ENCODE measurements at places on chromosomes 13 and 19.

- no peak for DNase-seq
These were observed 225.4 kb downstream of the PCCA start for GRCh38 chr13:100314132-100314910.

- no peak for DNase-seq
These were observed 2459.4 kb downstream of the PCDH9 start for GRCh38 chr13:64770743-64771142.

DNA sequence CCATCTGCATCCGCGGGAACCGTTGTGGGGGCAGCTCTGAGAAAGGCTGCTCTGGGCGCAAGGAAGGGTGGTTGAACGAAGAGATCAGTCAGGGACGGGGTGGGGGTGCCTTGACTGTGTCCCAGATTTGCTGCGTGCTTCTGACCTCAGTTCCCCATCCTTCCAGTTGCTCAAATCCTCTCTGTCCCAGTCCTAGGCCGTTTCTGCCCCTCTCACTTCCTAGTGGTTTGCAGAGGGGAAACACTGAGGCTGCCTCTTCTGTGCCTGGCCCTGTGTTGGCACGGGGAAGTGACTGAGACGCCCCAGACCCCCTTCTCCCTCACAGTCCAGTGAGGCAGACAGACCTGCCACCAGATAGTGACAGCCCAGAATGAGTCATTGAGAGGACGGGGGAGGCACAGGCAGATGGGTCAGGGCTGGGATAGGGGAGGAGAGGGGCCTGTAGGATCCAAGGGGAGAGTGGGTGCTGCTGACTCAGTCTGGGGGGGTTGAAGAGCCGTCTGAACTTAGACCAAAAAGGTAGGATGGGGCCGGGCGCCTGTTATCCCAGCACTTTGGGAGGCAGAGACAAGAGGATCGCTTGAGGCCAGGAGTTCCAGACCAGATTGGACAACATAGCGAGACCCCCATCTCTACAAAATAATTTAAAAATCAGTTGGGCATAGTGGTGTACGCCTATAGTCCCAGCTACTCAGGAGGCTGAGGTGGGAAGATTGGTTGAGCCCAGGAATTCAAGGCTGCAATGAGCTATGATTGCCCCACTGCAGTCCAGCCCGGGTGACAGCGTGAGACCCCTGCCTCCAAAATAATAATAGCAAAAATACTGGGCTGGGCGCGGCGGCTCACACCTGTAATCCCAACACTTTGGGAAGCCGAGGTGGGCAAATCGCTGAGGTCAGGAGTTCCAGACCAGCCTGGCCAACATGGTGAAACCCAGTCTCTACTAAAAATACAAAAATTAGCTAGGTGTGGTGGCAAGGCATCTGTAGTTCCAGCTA, 26.5 kb downstream of the NUMBL start:
- DNase-seq = no peak

DNA sequence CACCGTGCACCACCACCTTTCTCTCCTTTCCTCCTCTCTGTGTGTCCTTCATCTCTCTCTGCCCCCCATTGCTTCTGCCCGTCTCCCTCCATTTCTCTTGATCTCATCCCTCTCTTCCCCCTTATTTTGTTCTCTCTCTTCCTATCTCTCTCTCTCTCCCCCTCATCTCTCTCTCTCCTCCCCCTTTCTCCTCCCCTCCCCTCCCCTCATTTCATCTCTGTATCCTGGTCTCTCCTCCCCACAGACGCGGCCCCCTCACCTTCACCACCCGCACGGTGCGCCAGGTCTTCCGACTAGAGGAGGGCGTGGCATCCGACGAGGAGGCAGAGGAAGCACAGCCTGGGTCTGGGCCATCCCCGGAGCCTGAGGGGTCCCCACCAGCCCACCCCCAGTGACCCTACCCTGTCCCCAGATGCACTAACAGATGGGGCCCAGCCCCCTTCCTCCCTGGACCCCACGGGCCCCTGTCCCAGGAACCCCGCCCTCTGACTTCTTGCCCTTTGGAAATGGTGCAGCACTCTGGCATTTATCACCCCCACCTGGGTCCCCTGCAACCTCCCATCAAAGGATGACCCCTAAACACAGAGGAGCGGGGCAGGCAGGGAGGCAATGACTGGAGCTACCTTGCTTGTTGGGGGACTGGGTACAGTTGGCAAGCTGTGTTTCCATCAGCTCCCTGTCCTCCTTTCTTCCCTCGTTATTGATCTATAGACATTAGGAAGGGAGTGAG, 19.6 kb downstream of the KCNC3 start:
- DNase-seq = no peak

All from stimulated activated CD4-positive, alpha-beta T cell treated with anti-CD3 and anti-CD28 coated beads, Interleukin-1b, Interleukin-23, amount 100 ng/mL, for 48 hours (primary cell).